ENCODE measurements at places on chromosomes 2 and 18.
A peak's percentile ranks its signal among the peaks of the same experiment; 100 is the strongest.

DNA sequence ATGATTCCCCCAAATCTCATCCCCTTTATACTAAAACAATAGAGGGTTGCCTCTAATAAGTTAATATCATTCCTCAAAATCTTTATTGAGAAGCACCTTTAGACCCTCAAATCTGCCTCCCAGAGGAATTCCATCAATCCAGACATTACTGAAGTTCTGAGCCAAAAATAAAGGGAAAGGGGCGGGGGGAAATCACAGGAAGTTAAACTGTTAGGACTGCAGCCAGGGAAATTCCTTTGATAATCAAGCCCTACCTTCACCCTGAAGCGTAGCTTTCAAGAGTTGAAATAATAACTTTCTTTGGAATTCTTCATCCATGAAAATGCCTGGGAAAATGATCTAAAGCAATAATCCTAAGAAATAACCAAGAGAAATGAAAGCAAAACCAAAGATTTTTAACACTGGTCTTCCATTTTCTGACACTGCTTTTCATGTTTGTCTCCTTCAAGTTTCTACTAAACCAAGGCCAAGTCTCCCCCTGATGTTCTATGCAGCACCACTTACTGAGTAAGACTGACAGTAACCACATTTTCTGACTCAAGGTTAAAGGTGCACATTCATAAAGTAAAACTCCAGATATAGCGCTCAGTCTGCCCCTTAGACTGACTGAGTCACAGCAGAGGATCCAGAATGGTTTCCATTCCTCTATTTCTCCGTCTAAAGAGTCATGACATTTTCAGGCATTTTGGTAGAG lies 78.2 kb downstream of the TCF4 start:
- no peak for DNase-seq

DNA sequence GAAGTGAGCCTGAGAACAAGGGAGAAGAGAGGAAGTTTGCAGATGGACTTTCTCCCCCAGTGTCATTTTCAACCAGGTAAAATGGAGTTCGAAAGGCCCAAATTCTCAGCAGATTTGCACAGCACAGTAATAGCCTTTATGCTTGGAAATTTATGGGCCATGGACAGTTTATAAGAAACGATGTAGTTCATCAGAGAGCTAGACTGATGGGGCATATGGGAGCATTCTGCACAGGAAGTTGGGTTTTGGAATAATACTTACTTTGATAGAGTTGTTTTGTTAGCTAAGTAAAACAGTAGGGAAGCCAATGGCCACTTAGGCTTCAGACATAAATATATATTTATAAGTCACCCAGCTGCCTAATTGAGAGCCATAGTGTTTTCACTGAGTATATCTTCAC lies 169.4 kb downstream of the MEIS1 start:
- DNase-seq, result no peak

- DNase-seq, result peak; percentile 38
Measured at GRCh38 chr2:203994735-203995134, 58.2 kb downstream of the ICOS start.

DNA sequence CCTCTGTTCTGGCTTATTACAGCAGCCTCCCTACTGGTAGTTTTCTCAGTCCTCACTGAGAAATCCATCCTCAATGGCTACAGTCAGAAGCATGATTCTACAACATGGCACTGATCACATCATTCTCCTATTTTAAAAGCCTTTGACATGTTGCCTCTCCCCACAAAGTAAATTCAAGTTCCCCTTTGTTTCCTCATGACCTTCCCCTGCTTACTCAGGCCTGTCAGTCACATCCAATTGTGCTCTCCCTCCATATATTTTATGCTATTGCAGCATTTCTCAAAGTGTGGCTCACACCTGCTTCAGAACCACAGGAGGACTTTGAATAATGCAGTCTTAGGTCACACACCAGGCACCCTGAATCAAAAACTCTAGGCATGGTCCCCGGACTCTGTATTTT lies 124.6 kb downstream of the SPOPL start:
- DNase-seq, result no peak

DNA sequence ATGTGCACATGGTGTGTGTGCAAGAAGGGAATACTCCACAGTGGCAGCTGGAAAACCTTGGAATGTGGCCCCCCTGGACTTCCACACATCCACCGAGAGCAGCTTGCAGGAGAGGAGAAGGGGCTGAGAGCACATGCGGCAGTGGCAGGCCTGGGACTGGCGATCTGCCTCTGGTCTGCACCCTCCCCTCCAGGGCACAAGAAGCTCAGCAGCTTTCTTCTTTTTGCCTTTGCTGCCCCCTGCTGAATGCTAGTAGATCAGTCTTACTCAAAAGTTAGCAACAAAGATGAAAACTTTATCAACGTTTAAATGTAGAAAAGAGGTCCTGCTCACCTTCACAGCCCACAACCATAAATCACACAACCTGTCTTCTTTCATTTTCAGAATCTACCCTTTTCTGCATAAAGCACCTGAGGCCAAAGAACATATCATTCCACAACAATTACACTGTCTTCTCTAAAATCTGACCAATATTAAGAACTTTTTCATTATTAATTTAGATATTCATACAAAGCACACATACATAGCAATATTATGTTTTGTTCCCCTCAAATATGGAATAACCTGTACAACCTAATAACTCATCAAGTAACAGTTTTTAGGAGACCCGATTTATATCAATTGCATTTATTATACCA lies 34.6 kb downstream of the TGFBRAP1 start:
- DNase-seq, result peak; percentile 15

DNA sequence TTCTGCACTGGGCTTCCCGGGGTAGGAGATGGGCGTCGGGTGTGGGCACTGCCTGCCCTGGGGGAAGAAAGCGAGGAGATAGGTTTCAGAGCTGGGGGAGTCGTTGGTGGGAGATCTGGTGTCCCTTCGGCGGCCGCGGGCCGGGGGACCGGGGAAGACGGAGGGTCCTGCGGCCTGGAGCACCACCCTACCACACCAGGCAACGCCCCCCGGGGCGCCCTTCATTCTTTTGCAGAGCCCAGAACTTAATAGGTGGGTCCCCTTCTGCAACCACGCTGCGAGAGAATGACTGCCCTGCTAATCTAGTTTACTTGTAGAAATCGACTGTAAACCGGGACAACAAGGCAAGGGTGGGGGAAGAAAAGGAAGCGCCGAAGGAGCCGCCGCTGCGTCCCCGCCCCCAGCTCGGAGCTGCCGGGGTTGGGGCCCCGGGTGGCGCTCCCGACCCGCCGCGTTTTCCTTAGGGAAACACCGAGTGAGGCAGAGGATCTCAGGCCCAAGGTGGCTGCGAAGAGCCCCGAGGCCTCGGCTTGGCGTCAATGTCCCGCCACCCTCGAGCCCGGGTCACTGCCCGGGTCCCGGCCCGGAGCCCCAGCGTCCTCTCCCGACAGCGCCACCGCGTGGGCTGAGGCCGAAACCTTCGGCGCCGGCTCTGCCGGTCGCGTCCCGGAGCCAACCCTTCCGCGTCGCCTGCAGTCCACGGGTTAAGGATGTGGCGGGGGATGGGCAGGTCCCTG lies 5.4 kb upstream of the SATB2 start:
- peak; percentile 57 for DNase-seq

GRCh38 chr2:48183991-48184390 lies 277.7 kb upstream of the FBXO11 start:
- no peak for DNase-seq

DNA sequence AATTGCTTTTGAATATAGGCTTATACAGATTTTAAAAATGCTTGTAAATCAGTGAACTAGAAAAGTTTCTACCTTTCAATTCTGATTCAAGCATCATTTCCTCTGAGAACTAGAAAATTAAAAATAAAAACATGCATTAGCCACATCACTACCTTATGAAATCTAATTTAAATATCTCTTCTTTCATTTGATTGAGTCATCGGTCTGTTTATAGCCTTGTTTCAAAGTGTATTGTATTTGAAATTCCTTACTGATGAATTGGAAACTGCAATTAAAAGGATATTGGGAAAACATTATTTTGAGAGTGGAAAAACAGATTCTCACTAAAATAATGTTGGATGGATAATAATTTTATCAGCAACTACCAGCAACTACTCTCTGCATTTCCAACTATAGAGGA lies 717.7 kb upstream of the FAM98A start:
- no peak for DNase-seq

Measured in CD4-positive, alpha-beta T cell treated with Interleukin-12 subunit alpha and Interleukin-12 subunit beta, for 1 hour (primary cell).